ENCODE measurements at places on chromosomes 13 and 19.

DNA sequence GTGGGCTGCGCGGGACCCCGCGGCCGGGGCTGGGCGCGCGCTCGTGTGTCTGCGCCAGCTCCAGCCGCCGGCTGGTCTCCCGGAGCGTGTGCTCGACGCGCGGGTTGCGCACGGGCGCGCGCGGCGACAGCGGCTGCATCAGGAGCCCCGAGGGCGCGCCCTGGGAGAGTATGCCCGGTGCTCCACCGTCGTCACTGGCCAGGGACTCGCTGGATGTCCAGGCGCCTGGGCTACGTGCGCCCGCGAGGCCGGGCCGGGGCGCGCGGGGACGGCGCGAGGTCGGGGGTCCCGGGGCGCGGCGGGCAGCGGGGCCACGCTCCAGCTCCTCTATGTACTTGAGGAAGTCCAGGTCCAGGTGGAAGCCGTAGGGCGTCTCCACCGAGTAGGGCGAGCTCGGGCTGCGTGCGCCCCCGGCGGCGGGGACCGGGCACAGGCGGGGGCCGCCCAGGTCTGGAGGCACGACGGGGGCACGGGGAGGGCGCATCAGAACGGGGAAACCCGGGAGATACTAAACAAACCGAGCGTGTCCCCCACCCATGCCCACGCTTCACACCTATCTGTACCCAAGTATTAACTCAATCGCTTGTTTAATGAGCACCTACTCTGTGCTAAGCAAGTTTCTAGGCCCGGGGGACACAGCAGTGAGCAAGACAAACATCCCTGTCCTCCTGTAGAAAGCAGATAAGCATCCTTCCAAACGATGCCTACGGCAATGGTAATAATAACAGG, 7.6 kb downstream of the KANK3 start:
- DNase-seq: peak; percentile 41

- DNase-seq: no peak
Measured at GRCh38 chr13:42000846-42001245, 39.9 kb upstream of the VWA8 start.

DNA sequence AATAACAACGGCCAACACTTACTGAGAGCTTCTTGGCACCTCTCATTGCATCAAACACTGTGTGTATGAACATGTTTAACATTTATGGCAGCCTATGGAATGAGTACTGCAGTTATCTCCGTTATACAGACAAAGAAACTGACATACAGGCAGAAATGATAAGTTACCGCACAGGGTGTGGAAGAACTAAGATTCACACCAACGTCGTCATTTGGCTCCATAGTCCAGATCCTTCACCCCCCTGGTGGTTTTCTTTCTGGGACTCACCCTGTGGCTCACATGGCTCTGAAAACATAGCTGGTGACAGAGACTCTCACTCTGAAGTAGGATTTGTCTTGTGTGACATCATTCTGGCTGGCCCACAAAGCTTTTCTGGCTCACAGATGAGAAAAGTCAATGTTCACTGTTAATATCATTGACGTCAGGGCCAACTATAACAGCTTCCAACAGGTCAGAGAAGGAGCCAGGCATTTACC, 230.1 kb downstream of the DLEU7 start:
- DNase-seq: no peak

DNA sequence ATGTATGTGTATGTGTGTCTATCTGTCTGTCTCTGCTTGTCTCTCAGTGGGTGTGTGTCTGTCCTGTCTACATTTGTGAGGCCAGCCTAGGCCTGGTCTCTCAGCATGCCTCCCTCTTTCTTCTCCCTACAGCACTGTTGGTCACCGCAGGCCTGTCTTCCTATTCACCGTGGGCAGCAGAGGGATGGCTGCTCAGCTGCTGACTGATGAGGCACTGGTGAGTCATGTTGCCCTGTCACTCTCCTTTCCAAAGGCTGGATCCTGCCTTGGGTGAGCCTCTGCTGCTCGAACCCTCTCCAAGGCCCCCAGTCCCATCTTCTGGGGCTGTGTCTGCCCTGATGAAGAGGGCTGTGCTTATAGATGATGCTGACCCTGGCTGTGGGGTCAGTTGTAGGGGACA, 6.3 kb downstream of the ZNF71 start:
- DNase-seq: no peak

DNA sequence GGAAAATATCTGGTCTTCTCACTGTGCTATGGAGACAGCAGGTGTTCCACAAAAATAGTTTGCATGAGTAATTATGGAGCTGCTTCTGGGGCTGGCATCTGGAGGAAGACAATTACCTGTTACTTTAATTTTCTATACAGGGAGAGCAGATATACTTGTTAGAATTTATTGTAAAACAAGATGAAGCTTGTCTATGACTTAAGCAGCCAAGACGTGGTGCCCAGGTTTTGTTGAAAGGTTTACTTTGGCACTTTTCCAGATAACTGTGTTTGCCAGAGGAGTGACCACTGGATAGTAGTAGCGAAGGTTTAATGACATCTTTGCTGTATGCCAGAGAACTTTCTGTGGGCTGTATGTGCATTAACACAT, 134.5 kb upstream of the KL start:
- no peak for DNase-seq

GRCh38 chr13:46101484-46102254, 3.2 kb downstream of the CPB2 start:
- no peak for DNase-seq

DNA sequence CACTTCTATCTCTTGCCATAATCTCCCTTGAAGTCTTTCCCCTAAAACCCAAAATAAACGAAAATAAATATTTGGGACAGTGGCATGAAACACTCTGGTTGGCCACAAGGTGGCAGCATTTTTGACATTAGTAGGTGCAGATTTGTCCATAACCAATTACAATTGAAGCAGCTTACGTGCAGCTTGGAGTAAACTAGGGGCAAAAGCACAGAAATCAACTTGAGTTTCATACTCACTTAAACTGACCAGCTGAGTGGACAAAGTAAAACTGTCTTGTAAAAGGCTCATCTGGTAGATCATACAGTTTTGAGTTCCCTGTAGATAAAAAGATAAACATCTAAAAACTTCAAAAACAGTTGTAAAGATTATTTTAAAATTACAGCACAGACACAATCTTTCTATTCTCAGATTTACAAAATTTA, 18.8 kb downstream of the PDCD5 start:
- DNase-seq: peak; percentile 35

- no peak for DNase-seq
Measured at GRCh38 chr19:31960474-31960873, 384.9 kb upstream of the ZNF507 start.

DNA sequence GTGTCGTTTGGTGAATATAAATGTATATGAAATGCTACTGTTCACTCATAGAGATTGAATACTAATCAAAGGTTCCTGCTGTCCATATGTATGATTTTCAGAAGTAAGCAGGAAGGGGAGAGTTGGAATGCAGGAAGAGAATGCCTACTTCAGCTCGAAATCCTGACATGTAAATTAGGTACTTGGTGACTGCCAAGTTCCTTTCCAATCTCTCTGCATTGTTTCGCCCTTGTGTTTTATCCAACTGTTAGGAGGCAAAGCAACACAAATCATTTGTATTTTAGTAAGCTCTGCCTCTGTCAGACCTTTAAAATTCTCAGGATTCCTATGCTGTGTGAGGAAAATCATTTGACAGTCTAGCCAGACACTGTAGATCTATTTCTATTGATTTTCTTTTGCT, 9.0 kb downstream of the STARD13 start:
- no peak for DNase-seq

- DNase-seq: no peak
Measured at GRCh38 chr13:25756912-25757311, 294.9 kb downstream of the SHISA2 start.

DNA sequence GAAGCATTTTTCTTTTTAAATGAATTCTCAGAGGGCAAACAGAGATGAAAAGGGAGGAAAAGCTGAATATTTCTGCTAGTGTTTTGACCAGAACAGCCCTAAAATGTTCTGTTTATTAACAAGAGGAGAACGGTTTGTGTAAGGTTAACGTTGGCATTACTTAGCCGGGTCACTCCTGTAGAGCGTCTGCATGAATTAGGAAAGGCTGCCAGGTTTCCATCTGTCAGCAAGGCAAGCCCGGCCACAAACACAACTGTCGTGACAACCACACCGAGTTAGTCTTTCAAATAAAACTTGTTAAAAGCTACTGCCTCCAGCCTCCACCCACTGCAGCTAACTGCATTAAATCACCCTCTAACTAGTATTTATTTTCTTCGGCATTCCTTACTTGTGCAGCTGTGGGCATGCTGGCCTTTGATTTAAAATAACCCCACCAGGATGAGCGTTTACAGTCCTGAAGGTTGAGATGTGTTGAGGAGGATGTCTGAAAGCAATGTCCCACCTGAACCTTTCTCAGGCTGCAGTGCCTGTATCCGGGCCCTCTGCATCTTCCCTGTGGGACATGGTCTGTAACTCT, 527.9 kb downstream of the FGF9 start:
- no peak for DNase-seq

- DNase-seq: no peak
Measured at GRCh38 chr19:45180936-45181335, 2.4 kb downstream of the BLOC1S3 start.

- peak; percentile 60 for DNase-seq
Measured at GRCh38 chr13:30865123-30866049, 40.7 kb upstream of the MEDAG start.

- DNase-seq: no peak
Measured at GRCh38 chr19:42091300-42091699, 15.3 kb downstream of the ZNF574 start.

DNA sequence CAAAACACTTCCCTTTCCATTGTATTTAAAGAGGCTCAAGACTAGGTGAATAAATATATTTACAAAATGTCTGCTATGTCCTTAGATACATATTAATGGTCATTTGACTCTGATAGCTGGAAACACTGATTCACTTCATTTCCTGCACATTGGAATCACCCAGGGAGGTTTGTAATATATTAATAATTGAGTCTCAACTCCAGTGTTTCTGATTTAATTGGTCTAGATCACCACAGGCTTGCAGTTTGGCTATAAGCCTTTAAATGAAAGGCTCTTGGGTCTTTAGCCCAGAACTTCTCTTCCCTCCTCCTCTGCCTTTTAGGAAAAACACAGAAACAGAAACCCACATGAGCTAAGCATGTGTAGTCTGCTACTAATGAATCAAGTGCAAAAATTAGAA, 378.0 kb downstream of the TBC1D4 start:
- no peak for DNase-seq

DNA sequence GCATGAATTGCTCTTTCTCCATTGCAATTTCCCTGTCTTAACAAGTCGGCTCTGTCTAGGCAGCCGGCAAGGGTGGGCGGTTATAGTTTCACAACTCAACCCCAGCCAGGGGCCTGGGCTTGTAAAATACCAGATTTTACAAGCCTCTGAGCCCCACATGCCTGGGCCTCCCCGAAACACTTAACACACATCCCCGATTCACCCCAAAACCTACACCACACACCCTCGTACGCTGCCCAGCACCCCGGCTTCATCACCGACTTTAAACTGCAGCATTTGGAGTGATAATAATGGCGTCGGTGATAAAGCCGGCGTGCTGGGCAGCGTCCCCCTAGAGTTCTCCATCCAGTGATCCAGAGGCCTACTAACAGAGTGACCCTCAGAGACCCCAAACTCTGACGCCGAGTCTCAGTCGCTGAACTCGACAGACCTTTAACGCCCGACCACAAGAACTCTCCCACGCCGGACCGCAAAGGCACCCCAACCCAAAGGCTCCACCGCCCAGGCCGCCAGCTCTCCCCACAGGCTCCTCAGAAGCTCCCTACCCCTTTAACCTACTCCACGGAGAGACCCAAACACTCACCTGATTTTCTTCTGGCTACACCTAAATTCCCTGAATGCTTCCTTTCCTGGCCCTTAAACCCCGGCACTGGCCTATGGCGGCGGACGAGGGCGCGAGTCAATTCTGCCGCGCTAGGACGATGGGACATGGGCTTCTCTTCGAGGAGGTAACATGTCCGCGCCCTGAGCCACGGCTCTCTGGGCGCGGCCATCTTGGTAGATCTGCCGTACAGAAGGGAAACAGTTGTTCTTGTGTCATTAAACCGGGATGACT, at the start of gene ZNF649:
Gene ZNF649, minus strand, starts transcription at position 687 of the 835 bp plus-strand sequence. CDS start 4,910 bp downstream, outside the sequence.
- peak; percentile 81 for DNase-seq

- DNase-seq: no peak
Measured at GRCh38 chr19:18612051-18612771, 459 bp upstream of the TMEM59L start.

GRCh38 chr13:108083056-108083455, 132.3 kb downstream of the LIG4 start:
- no peak for DNase-seq

GRCh38 chr13:77476456-77476855, 59.0 kb upstream of the SCEL start:
- DNase-seq: no peak

DNA sequence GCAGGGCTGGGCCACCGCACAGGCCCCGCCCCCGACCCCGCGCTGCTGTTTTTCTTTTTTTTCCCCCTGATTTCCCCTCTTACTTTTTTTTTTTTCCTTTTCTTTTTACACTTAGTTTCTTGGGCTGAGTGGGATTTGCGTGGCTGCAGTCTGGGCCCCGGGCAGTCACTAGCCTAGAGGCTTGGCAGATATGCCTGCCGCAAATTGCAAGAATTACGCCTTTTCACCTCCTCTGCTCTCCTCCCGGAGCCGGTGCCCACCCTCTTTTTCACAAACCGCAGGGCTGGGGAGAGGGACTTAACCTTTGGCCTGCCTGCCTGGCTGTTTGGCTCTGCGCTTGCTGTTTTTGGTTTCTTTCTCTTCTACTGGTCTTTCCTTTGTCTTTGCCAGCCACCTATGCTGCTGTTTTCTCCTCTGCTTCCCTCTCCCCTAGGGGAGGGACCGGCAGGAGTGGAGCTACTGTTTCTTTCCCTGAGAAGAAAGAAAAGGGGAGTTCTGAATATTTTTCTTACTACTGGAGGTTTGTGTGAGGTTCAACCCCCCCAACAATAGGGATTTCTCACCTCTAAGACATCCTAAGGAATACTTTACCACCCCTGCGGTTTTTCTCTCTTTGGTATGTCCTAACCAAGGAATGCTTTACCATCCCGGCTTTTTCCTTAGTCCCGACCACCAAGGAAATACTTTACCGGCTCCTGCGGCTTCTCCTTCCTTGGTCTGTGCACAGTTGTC, 11.0 kb downstream of the ZNF552 start:
- DNase-seq: no peak

DNA sequence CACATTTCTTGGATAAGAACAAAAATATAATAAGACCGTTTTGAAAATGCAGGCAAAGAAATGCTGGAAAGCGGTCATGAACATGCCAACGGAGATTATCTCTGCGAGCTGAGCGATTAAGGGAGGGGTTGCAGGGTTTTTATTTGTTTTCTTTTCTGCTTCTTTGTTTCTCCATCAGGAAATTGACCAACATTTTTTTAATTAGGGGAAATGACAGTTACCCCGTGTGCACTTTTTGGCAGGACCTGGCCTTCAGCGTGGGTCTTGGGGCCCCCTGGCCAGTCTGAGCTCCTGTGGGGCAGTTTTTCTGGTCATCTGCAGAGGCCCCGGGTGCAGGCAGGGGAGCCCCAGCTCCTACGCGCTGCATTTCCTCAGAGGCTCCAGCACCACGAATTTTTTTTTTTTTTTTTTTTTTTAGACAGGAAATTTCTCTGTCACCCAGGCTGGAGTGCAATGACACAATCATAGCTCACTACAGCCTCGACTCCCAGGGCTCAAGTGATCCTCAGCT, 31.3 kb upstream of the HOMER3 start:
- no peak for DNase-seq
